ENCODE measurements at places on chromosomes 5 and 9.

DNA sequence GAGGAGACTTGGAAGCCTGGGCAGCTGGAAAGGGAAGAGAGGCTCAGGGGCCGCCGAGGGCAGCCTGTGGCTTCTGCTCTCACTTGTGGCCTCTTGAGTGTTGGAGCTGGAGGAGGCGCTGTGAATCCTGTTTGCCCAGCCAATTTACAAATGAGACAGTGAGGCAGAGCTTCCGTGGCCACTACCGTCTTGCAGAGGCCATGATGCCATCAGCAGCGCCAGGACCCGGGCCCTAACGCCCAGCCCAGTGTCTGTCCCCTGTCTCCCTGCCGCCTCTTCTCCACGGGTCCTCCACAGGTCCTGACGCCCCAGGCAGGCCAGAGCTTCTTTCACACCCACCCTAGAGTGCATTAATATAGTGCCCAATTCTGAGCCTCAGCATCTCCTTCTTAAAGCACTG, 172.8 kb downstream of the GOLPH3 start:
- DNase-seq: no peak

DNA sequence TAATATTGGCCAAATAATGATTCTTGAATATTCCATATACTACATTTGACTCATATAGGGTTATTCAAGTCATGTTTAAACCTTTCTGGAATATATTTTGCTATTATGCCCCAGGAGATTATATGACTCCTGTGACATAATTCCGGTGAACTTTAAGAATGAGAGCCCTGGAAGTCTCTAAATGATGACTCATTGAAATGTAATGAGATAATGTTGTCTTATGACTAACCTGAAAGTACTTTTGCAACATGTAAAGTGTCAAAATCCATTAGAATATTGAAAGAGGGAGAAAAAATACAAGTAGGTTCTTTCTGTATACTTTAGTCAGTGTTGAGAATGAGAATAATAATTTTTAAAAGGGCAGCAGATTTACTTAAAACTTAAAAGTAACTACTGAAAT, 830.4 kb downstream of the MAT2B start:
- DNase-seq: no peak

DNA sequence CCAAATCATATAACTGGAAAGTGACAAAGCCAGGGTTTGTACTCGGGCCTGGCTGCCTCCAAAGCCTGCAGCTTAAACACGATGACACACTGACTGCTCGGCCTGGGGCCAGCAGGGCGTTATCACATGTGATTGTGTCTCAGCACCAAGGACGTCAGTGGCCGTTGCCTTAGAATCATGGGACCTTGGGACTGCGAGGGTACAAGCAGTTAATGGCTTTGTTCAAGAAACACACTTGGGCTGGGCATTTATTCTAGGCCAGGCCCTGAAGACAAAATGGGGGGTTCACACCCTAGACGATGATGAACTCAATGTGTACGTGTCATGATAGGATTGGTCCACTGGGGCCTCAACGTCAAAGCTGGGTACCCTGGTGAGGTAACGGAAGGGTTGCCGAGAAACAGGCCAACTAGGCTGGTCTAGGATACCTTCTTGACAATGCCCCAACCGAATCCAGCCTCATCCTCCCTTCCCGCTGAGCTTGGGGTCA, 13.0 kb downstream of the SH3PXD2B start:
- no peak for DNase-seq

DNA sequence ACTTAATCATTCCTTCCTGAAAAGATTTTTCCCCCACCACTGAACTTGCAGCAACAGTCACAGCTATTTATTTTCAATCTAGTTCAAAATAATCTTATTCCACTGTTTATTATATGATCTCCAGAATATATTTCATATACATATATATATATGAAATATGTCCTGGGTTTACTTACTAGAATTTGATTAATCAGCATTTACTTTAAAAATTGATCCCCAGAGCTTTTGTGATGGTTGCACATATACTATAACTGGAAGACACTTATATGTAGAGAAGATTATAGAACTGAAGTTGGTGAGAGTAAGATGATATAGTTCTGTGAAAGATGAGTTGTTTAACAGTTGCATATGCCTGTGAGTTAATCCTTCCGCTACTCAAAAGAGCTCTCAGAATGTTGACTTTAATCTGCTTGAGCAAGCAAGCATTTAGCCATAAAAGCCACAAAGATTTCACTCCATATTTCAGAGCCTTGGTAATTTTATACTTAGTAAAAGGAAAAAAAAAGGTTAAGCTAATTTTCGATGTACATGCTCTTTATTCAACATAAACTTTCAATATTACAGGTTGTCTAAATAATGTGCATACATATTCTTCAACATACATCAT, 399.3 kb upstream of the CDH9 start:
- no peak for DNase-seq

DNA sequence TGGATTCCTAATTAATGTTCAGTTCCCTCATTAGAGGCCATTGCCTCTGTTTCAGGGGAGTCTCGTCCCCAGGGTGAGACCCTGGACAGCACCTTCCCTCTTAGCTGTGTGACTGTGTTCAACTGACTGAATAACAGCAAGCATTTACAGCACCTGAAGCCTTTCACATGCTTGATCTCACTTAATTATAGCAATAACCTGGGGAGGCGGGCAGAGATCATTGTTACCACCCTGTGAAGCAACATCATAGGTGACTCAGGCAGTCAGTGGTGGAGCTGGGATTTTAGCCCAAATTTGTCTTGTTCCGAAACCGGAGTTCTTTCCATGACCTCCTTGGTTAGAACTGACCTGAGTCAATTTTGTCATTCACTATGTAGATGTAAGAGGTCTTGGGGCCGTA, 105.2 kb upstream of the RAD23B start:
- no peak for DNase-seq

- no peak for DNase-seq
Measured at GRCh38 chr9:95645992-95646391, 129.2 kb upstream of the PTCH1 start.

GRCh38 chr9:85741095-85741874, 469 bp downstream of the AGTPBP1 start:
- no peak for DNase-seq

- no peak for DNase-seq
Measured at GRCh38 chr5:168030912-168031311, 260.5 kb upstream of the WWC1 start.

GRCh38 chr9:105064248-105065097, 136.5 kb upstream of the ABCA1 start:
- no peak for DNase-seq

- no peak for DNase-seq
Measured at GRCh38 chr5:172902497-172903472, 56.4 kb upstream of the RPL26L1 start.

- no peak for DNase-seq
Measured at GRCh38 chr9:36023260-36024048, 13.3 kb upstream of the RECK start.

DNA sequence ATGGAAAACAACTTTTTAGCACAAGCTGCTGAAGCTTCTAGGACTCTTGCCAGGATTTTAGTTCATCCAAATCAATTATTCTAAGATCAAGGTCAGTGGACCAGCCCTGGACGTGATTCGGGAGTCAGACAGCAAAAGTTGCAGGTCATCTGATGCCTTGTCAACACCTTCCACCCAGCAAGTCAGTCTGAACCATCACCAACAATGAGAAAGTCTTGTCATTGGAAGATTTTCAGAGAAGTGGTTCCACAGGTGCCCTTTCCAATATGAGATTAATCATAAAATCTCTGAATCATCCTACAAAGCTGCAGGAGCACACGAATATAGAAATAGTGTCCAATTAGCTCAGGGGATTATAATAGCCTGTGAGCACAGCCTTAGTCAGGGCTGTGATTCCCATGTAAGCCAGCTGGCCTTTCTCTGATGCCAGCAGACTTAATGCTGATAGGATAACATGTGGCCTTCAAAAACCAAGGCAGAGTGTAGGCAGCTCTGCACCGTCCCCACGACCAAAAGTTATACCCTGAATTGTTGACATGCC, 445.0 kb upstream of the TRPC7 start:
- no peak for DNase-seq

GRCh38 chr5:119966028-119966427, 336.7 kb downstream of the FAM170A start:
- no peak for DNase-seq

- no peak for DNase-seq
Measured at GRCh38 chr9:137978262-137978714, 100.7 kb downstream of the CACNA1B start.

- DNase-seq: no peak
Measured at GRCh38 chr5:179802207-179802883, 4.3 kb downstream of the MGAT4B start.

DNA sequence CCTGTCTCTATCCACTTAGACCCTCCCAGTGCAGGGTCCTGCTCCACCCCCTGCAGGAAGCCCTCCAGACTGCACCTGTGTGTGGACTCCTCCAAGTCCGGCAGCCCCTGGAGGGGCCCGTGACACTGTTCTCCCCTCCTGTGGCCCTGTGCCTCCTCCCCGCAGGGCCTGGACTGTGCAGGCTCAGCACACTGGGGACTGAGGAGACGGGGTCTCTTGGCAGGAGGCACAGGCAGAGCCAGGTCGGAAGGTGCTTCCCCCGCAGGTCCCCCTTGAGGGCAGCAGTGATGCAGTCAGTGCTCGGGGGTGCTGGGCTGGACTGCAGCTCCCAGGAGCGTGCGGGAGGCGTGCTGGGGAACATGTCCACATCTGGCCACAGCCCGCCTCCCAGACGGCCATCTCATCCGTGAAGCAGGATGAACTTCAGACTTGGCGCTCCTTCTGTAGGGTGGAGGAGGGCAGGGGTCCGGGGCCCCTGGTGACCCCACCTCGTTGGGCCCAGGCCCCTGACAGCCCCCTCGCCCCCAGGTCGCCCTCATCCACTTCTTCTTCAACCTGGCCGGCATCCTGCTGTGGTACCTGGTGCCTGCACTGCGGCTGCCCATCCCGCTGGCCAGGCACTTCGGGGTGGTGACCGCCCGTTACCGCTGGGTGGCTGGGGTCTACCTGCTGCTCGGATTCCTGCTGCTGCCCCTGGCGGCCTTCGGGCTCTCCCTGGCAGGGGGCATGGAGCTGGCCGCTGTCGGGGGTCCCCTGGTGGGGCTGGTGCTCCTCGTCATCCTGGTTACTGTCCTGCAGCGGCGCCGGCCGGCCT, 4.9 kb downstream of the SLC34A3 start:
- no peak for DNase-seq

GRCh38 chr5:138241688-138242571, 28.8 kb upstream of the CDC23 start:
- no peak for DNase-seq

DNA sequence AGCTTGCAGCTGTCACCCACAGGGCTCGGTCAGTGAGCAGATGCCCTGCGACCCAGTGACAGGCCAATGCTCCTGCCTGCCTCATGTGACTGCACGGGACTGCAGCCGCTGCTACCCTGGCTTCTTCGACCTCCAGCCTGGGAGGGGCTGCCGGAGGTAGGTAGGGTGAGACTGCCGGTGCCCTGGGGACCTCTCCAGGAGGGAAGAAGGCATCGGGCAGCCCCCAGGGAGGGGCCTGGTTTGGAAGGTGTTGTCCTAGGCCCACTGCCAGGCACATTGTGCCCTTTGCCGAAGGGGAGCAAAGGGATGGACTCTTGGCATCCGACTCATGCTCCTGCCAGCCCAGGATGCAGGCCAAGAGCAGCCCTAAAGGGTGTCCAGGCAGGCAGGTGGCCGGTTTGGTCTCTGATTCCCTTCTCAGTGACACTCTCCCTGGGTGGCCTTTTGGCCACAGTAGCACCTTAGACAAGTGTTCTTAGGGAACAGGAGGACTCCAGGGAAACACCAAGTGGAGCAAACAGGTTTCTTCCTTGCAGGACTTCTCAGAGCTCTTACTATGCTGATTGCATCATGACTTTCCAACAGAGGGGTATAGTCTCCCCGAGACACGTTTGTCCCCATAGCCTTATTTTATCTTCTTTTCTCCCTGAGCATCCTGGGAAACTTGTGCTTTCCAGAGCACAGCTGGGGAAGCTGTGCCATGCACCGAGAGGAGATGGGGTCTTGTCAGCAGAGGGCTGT, 28.1 kb upstream of the AIF1L start:
- DNase-seq: no peak

- DNase-seq: no peak
Measured at GRCh38 chr5:170691657-170692056, 91.9 kb upstream of the GABRP start.

DNA sequence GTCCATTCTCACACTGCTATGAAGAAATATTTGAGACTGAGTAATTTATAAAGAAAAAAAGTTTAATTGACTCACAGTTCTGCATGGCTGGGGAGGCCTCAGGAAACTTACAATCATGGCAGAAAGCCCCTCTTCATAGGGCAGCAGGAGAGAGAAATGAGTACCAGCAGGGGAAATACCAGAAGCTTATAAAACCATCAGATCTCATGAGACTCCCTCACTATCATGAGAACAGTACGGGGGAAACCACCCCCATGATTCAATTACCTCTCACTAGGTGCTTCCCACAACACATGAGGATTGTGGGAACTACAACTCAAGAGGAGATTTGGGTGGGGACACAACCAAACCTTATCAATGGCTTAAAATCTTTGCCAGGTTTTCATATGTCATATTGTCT, 20.3 kb upstream of the TENT4A start:
- no peak for DNase-seq
